Endothelial cell of umbilical vein (primary cell): ENCODE measurements at places on chromosomes 6 and 20. TPM values are rescaled to one million over a fixed set of nuclear protein-coding genes. Genes with fewer than 3 reads are reported as not detected.

DNA sequence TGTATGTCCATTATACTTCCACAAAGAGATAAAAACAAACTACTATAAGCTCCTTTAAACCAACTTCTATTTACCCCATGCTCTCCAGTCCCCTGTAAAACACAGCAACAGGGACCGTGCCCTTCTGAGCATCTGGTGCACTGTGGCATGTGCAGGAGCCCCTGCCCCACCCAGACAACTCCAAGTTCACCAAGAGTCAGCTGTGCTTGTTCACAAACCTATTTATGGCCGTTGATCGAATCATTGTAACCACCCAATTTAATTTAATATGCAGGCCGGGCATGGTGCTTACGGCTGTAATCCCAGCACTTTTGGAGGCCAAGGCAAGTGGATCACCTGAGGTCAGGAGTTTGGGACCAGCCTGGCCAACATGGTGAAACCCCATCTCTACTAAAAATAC lies 13.7 kb upstream of the BLCAP start:
- no peak overlapping the region for H3K27ac ChIP-seq
- no peak for DNase-seq
- no peak overlapping the region for H3K4me3 ChIP-seq
- H3K36me3 ChIP-seq: no peaks in the 10 kb centered on the region
- H3K27me3 ChIP-seq: peaks cover 7% of the 10 kb centered on the region

DNA sequence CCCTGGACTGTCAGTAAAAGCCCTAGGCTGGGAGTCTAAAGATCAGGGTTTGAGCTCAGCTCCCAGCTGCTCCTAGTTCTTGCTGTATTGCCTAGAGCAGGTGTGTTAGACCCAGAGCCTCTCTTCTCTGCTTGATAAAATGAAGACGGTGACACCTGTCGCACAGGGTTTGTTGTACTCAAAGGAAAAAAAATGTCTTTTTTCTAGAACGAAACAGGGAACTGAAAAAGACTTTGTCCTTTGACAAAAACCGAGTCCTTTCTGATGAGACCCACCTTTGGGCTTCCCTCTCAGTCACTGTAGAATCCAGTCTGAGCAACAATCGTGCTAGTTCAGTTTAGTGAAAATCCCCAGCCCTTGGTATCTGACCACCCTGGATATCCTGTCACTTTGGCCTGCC lies 102.1 kb upstream of the LAMP5 start:
- DNase-seq: no peak
- H3K27ac ChIP-seq: no peak overlapping the region
- no peak overlapping the region for H3K4me3 ChIP-seq
- H3K36me3 ChIP-seq: no peaks in the 10 kb centered on the region
- peaks cover 2% of the 10 kb centered on the region for H3K4me1 ChIP-seq
- H3K27me3 ChIP-seq: no peaks in the 10 kb centered on the region

RHAG gene
- total RNA-seq: not detected in 2 replicates

DNA sequence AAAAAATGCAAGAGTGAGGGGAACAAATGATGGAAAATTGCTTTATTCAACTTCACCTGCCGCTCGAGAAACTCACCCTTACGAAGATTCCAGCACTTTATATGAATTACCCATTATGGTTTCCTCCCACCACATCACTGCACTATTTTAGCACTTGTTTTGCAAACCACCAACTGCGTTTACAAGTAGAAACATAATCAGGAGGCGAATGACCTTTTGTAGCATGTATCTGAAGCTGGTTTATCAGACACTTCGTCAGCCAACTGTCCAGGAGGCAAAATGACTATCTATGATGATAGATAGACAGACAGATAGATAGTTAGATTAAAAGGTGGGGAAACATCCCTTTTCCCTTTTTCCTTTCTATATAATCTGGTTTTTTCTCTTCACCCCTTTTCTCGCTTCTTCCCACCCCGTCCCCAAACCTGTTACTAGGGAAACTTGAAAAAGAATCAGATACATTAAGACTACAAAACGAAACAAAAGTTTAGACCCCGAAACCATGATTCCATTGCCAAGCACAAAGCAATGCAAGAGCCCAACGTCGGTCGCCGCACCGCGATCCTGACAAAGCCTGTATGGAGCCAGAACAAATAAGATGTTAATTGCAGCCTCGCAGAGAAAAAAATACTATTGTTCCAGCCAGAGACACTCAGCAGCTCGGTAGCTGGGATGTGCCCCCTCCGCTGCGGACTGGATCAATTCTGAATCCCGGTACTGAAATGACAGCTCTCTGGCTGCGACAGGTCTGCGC lies 933 bp upstream of the ADGRB3 start:
- DNase-seq: no peak
- peak overlapping the region; percentile 75 for H3K4me3 ChIP-seq
- H3K36me3 ChIP-seq: no peaks in the 10 kb centered on the region
- H3K27ac ChIP-seq: no peak overlapping the region

FAM83C gene
- not detected in 2 replicates for total RNA-seq

TMEM200A gene
- total RNA-seq: 0.74 and 0.75 TPM in 2 replicates

DNA sequence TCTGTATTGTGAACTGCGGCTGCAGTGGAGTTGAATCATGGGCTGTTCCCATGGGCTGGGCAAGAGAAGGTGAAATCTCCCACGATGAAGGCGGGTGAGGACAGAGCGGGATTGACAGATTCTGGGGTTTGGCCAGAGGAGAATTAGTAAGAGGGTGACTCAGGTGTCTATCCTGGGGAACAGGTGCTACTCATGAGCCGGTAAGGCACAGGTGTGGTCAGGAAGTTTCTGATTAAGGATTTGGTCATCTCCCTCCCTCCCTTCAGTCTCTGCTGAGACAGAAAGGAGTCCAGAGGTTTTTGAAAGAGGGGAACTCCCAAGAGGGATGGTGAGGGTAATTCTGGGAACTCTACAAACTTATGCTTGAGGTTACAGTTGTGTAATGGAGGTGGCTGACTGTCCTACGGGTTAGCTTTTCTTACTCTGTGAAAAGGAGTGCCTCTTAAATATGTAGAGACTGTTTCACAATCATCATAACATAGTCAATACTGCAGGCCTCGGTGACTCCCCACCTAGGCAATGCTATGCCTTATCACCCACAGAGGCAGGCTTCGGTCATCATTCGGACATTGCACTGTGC lies 31.5 kb downstream of the SERPINB1 start:
- H3K4me1 ChIP-seq: peaks cover 24% of the 10 kb centered on the region
- no peaks in the 10 kb centered on the region for H3K27me3 ChIP-seq
- no peak overlapping the region for H3K4me3 ChIP-seq
- H3K36me3 ChIP-seq: no peaks in the 10 kb centered on the region
- no peak for DNase-seq

DNA sequence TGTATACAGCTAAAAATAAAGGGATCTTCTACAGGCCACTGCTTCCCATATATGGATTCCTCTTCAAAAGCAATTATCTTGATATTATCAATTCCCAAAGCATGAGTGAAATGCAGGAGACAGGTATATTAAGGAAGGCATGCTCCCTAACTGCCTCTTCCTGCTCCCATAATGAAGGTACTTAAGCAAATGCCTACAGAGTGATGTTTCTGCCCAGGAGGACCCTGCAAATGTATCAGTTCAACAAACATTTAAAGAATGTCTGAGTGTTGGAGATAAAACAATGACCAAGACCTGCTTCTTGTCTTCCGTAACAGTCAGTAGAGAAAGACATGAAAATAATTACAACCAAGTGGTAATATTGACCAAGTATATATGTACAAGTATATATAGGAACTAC lies 4.2 kb downstream of the UBE2J1 start:
- H3K27me3 ChIP-seq: no peaks in the 10 kb centered on the region
- H3K4me1 ChIP-seq: peaks cover 42% of the 10 kb centered on the region
- H3K36me3 ChIP-seq: no peaks in the 10 kb centered on the region
- no peak overlapping the region for H3K4me3 ChIP-seq

GRCh38 chr6:113394216-113394615 lies 462.9 kb upstream of the MARCKS start:
- H3K4me3 ChIP-seq: no peak overlapping the region
- H3K36me3 ChIP-seq: no peaks in the 10 kb centered on the region
- no peaks in the 10 kb centered on the region for H3K27me3 ChIP-seq
- DNase-seq: no peak
- H3K27ac ChIP-seq: no peak overlapping the region

DNA sequence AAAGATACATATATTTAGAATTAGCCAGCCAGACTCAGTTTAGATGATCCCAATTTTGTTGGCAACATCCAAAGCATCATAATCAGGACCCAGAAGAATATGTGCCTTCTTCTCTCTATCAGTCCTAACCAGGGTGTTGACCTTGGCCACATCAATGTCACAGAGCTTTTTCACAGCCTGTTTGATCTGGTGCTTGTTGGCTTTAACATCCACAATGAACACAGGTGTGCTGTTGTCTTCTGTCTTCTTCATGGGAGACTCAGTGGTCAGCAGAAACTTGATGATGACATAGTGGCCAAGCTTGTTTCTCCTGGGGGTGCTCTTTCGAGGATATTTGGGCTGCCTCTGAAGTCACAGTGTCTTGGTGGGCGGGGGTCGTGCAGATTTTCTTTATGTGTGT lies 84.9 kb downstream of the MKKS start:
- H3K4me3 ChIP-seq: no peak overlapping the region
- no peak overlapping the region for H3K27ac ChIP-seq
- H3K27me3 ChIP-seq: no peaks in the 10 kb centered on the region
- peaks cover 44% of the 10 kb centered on the region for H3K4me1 ChIP-seq

DNA sequence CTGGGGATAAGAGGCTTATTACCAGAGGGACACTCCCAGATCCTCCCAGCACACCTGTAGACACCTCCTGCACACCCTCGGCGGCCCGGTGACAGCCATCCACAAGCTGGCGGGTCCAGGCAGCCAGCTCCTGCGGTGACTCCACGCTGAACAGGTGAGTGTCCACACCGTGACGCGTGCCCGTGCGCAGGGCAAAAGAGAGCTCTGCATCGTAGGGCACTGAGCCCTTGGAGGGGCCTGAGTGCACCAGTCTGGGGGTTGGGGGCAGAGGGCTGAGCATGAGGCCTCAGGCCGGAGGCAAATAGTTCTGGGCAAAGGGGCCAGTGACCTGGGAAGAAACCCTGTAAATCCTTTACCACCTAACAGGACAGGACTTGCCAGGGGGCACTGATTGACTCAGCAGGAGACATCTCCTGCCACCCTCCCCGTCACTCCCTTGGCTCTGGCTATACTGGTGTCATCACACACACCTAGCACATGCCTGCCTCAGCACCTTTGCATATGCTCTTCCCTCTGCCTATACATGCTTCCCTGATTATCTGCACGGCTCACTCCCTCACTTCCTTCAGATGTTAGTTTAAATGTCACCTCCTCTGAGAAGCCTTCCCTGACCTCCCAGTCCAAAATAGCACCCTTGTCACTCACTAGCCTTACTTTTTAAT lies 8.9 kb upstream of the CDK5RAP1 start:
- no peaks in the 10 kb centered on the region for H3K27me3 ChIP-seq
- H3K4me1 ChIP-seq: no peaks in the 10 kb centered on the region
- no peak for DNase-seq
- H3K27ac ChIP-seq: no peak overlapping the region
- peaks cover 4% of the 10 kb centered on the region for H3K36me3 ChIP-seq
- no peak overlapping the region for H3K4me3 ChIP-seq

- no peak for DNase-seq
- H3K4me3 ChIP-seq: no peak overlapping the region
- H3K36me3 ChIP-seq: no peaks in the 10 kb centered on the region
- H3K27ac ChIP-seq: no peak overlapping the region
- H3K27me3 ChIP-seq: no peaks in the 10 kb centered on the region
Measured at GRCh38 chr6:113092795-113093194, 745.7 kb downstream of the RFPL4B start.

DNA sequence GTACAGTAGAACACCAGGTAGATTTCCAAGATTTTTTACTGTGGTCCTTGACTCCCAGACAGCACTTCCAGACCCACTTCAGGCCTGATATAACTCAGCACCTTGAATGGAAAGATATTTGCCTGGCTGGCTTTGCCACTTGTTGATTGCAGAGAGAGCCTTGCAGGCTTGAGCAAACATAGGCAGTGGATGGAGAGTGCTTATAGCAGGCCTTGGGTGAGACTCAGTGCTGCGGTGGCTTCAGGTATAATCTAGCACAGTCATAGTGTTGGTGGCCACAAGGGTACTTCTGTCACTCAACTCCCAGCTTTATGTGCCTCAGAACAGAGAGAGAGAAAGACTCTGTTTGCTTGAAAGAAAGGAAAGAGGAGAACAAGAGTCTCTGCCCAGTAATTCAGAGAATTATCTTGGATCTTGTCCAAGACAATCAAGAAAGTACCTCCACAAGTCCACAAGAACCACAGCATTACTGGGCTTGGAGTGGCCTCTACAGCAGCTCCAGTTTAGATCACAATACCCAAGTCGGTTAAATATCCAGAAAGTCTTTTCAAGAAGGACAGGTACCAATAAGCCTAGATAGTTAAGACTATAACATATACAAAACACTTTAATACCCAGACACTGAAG lies 70.5 kb upstream of the FKBP1C start:
- no peak for DNase-seq
- no peaks in the 10 kb centered on the region for H3K36me3 ChIP-seq
- no peak overlapping the region for H3K27ac ChIP-seq
- H3K27me3 ChIP-seq: no peaks in the 10 kb centered on the region
- H3K4me1 ChIP-seq: no peaks in the 10 kb centered on the region

DNA sequence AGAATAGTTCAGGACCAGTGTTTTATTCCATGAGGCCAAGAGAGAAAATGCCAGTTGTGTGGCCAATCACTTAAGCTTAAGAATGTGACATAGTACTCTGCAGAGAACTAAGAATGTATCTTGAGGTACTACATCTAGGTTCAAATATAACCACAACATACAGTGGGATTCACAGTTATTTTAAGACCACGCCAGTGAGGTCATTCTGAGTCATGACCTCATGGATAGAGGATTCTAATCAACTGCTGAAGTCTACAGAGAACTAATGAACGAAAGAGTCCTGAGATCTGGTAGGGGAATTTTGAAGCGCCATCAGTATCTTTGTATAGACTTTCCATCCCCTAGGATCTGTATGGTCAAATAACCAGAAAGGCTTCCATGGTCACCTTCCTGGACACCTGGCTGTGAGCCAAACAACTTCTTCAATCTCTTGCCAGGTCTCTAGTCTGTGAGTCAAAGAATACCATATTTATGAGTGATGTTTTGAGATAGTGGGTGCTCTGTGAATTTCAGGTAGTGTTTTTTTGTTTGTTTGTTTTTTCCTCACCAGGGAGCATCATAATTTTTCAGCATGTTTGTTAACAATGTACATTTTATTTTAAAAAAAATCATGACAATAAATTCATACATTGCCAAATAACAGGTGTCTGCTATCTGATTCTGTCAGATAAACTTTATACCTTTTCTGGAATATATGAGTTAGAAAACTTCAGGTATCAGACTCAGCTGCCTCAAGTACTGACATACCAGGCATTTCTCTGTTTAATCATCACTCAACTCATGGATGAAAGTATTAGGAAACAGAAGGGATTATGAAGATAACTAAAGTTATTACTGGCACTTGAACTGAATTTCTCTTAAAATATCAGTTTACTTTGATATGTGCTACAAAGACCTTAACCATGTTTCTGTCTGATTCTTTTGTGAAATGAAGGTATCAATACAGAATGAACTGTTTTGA lies 217.9 kb downstream of the PLCB4 start:
- no peak overlapping the region for H3K27ac ChIP-seq
- H3K4me1 ChIP-seq: no peaks in the 10 kb centered on the region
- H3K4me3 ChIP-seq: no peak overlapping the region
- DNase-seq: no peak
